HFFc6 (cell line): ENCODE measurements at places on chromosomes 4 and X.

DNA sequence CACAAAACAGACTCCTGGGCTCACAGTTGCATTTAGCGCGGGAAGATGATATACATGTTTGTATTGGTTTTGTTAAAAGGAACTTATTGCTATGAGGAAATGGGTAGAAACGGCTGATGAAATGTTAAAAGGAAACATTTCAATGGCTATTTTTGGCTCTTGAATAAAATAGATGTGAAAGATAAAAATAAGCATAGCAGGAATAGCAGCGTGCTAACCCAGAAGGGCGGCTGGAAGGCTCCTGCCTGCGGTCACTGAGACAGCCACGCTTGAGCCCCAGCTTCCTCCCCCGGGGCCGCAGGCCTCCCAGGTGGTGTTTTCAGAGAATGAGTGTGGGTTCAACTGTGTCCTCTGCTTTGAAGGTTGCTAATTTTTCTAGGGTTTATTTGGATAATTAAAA, 35.0 kb upstream of the CLCN4 start:
- DNase-seq = no peak

DNA sequence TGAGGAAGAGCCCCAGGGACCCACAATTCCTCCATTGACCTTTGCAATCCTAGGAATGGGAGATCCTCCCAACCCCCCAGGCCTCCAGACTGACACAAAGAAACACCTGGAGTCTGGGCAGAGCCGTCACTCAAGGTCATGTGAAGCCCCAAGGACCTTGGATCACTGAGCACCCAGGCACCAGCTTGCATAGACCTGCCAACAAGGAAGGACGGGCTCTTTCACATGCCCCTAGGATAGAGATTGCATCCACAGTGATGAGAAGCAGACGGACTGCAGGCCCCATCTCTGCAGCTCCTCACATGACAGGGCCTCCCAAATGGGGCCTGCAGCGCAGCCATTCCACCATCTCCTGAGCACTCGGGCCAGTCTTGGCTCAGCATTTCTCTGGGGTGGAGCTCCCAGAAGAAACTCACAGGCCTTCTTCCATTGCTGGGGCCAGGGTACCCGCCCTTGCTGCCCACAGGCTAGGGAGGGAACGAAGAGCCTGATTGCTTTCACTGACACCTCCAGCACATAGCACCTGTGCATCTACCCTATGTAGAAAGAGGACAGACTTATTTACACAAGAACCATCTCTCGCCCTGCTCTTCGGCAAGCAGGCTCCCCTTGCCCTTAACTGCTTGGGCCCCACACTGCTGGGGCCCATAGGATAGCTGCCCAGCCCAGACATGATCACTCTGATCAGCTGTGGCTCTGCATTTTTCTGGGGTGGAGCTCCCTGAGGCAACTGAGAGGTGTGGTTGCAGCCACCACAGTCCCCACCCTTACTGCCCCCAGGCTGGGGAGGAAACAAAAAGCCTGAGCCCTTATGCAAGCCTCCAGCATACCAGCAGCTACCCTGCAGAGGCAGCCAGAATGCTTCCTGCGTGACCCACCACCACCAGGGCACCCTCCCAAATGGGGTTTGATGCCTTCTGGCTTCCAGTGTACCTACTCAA, 185.7 kb upstream of the ZCCHC13 start:
- DNase-seq = no peak

GRCh38 chr4:160299177-160299576, 1196.3 kb downstream of the RAPGEF2 start:
- no peak for DNase-seq

DNA sequence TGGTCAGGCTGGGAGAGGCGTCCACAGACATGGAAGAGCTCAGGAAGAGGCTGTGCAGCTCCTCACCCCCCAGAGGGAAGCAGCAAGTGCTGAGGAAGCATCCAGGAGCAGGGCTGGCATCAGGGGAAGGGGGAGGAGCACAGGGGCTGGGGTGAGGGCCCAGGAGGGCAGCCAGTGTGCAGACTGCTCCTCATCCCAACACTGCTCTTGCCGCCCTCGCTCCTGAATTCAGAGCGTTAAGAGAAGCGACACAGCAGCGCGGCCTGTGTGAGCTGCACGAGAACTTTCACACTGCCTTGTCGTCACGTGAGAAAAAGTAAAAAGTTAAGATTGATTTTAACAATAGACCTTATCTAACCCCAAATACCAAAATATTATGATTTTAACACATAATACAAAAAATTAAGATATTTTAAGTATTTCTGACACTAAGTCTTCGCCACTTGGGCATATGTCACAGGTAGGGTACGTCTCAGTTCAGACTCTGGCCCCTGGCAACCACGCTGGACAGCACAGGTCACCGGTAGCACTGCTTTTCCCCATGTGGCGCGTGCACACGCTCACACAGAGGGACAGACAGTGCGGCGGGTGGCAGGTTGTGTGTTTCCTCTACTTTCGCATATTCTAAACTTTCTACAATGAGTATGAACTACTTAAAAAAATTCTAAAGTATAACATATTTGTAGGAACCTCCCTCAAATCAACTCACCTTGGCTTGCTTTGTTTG, 19.7 kb downstream of the NOP14 start:
- DNase-seq = no peak

- no peak for DNase-seq
Measured at GRCh38 chr4:47050761-47051725, 19.7 kb downstream of the GABRB1 start.

GRCh38 chr4:110371016-110371770, 104.8 kb upstream of the ENPEP start:
- DNase-seq = no peak

- no peak for DNase-seq
Measured at GRCh38 chr4:48499551-48500066, 9.6 kb downstream of the ZAR1 start.

- DNase-seq = peak; percentile 73
Measured at GRCh38 chrX:7334253-7334935, 186.4 kb upstream of the PUDP start.

DNA sequence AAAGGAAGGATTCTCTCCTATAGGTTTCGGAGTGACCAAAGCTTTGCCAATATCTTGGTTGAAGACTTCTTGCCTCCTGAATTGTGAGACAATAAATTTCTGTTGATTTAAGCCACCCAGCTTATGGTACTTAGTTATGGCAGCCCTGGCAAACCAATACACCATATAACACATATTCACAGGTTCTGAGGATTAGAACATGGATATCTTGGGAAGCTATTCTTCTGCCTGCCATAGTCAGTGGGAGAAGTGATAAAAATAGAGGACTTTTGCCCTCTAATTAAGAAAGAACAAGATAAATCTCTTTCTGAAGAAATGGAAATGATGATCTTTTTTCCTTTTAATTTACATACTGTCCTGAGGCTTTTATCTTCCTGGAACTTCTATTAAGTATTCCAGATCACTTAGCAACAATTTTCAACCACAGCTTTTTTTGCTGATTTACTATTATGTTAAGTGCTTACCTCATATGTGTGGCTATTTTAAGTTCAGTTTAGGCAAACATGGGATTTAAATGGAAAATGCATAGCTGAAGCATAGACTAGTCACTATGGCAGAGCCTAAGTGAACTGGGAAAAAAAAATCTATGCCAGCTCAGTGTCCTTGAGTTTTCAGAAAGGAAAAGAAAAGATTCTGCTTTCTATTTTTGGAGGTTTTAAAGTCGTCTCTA, 381.7 kb downstream of the STPG2 start:
- DNase-seq = no peak

- DNase-seq = peak; percentile 33
Measured at GRCh38 chrX:11059933-11060332, 51.2 kb upstream of the HCCS start.

GRCh38 chr4:2825740-2826139, 17.9 kb upstream of the ADD1 start:
- DNase-seq = no peak

GRCh38 chr4:39204543-39204942, 22.2 kb downstream of the WDR19 start:
- DNase-seq = no peak

DNA sequence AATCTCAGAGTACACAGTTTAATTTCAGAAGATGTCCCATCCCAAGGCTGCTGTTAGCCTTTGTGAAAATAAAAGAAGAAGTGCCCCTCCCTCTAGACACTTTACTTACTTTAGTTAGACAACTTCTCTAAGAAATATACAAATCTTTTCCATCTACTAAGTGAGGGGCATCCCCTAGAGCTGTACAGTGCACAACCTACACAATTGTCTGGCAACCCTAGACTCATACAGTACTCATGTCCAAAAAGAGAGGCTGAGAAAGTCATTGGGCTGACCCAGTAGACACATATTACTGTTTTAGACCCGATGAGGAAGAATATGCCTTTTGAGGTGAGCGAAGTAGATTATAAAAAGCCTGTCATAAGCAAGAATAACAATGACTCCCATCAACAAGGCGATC, 297.6 kb downstream of the IDS start:
- no peak for DNase-seq

DNA sequence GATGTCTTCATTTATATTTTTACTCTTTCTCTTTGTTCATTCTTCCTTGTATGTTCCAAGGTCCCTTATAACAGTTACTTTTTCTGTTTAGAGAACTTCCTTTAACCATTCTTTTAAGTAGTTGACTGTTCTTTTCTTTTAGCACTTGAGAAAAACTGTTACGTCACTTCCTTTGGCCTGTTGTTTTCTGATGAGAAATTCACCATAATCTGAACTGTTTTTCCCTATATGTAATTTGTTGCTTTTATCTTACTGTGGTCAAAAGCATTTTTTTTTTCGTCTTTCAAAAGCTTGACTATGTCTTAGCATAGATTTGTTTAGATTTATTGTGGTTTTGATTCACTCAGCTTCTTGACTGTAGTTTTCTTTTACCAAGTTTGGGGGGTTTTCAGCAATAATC, 1660.3 kb upstream of the PCDH10 start:
- DNase-seq = no peak

GRCh38 chrX:19659929-19660328, 144.6 kb upstream of the MAP3K15 start:
- no peak for DNase-seq

DNA sequence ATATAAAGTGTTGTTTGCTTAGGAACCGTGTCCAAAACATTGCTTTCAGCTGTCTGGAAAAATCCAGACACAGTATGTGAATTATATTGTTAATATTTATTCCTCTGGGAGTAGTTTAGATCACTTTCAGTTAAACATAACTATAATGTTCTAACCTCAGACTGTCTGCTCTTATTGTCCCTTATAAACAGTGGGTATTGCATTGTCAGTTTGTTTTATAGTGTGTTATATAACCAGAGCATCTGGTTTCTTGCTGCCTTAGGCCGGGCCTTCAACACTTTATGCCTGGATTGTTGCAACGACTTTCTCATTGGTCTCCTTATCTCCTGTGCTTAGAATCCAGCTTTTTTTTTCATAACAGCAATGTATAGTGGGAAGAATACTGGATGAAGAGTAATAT, 26.4 kb downstream of the ATG4A start:
- DNase-seq = no peak

- DNase-seq = peak; percentile 51
Measured at GRCh38 chr4:183229397-183229796, 90.7 kb downstream of the CLDN22 start.

GRCh38 chrX:150005027-150005426, 66.7 kb upstream of the EOLA2 start:
- DNase-seq = no peak

- no peak for DNase-seq
Measured at GRCh38 chr4:950136-951020, 18.1 kb downstream of the TMEM175 start.

DNA sequence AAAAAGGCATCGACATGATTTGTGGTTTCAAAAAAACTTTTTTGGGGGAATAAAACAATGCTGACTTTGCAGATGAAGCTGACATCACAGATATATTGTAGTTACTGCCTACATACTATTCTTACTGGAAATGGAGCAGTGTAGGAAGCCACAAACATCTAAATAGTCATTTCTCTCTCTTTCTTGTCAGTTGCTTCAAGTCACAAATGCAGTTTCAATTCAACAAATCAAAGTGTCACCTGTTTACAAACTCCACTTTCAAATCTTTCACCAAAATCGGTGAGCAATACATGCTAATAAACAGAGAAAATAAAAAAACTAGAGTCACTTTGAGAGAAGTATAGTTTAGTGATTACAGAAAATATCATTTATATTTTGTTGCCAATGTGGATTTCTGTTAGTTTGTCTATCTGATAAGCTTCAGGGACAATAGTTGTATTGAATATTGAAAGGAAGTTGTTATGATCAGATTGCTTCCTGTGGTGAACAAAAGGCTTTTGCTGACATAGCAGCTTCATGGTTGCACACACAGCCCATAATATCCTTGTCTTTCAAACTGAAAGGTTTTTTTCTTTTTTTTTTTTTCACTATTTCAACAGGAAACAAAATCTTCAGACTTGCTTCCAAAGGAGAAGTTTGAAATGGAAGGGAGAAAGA, 49.7 kb upstream of the PTPN13 start:
- no peak for DNase-seq

DNA sequence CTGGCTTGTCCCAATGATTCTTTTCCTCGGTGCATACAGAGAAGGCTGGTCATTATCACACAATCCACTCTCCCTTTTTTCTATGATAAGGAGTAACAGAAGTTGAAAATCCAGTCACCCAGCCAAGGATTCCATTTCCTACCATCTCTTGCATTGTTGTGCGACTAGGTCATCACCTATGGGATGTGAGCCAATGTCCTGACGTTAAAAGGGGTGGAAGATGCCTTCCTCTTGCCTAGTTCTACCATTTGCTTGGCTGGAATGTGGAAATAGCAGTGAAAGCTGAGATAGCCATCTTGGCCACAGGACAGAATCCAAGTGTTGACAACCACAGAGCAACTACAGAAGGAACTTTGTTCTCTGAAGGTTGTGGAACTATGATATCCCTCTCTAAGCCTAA, 132.2 kb upstream of the KIT start:
- DNase-seq = peak; percentile 96

DNA sequence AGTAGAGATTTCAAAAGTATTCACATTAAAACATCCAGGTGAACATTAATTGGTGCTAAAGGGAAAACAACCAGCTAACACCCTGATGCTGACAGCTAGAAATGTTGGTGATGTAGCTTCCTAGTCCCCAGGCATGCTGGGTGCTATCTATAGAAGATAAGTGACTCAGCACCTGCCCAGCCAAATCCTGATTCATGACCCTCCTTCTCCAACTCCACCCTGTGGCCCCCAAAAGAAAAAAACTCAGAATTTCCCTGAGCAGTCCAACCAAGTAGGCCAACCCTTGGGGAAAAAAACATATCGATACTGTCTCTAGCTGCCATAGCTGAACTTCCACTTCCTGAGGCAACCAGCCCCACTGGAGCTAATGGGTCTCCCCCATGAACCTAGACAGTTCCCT, 197.6 kb upstream of the KLF3 start:
- DNase-seq = no peak

GRCh38 chr4:147076179-147076578, 130.5 kb upstream of the TTC29 start:
- no peak for DNase-seq

DNA sequence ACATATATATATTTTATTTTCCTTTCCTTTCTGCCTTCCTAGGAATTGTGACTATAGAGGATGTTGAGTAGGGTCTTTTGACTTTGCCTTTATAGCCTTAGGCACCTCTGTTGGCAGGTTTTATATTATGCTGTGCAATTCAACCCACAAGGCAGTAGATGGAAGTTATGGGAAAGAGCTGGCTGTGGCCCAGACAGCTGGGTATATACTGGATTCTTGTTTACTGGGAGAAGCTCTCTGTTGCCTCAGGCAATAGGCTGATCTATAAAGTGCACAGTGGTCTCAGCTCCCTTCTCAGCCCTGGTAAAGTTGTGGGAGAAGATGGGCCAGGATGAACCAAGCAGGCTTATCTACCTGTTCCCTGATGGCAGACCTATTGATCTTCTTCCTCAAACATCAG, 342.0 kb downstream of the GBA3 start:
- DNase-seq = no peak

GRCh38 chr4:118141240-118141639, 107.0 kb downstream of the NDST3 start:
- DNase-seq = no peak

- peak; percentile 6 for DNase-seq
Measured at GRCh38 chrX:112834031-112834845, 6.4 kb downstream of the AMOT start.
